Skin of body (tissue), 3 donors: ENCODE measurements at places on chromosomes 13 and 19. TPM values are rescaled to one million over a fixed set of nuclear protein-coding genes. Genes with fewer than 3 reads are reported as not detected.

DNA sequence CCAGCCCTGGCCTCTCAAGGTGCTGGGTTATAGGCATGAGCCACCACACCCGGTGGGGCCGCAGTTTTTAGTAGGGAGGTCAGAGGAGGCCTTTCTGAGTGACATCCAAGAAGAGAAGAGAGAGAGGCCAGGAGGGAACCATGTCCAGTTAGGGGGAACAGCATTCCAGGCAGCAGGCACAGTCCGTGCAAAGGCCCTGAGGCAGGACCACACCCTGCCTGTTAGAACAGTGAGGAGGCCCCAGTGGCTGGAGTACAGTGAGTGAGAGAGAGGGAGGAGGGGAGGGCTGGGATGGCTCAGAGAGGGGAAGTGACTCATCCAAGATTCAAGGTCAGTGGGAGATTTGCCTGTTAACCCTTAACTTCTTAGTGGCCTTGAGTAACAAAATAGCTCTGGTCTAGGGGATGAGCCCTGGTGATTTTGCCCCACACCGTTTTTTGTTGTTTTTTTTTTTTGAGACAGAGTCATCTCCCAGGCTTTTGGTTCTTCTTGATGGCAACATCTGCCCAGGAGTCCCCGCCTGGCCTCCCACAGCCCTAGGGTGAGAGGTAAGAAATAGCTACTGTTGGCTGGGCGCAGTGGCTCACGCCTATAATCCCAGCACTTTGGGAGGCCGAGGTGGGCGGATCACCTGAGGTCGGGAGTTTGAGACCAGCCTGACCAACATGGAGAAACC, 2.7 kb upstream of the PLIN3 start:
- DNase-seq: no peak

GRCh38 chr19:35904311-35905068, 2.2 kb downstream of the HCST start:
- no peak for DNase-seq

- DNase-seq: no peak
These were observed 690 bp upstream of the B3GNT8 start for GRCh38 chr19:41427647-41428480.

GRCh38 chr19:11192957-11193939, 4.1 kb downstream of the KANK2 start:
- no peak for DNase-seq

GRCh38 chr19:29685326-29685725, 20.1 kb downstream of the PLEKHF1 start:
- DNase-seq: no peak

Gene LATS2
- total RNA-seq: 15.4 TPM
